Right renal cortex interstitium (tissue), 3 donors: ENCODE measurements at places on chromosomes 3 and 15. TPM values are rescaled to one million over a fixed set of nuclear protein-coding genes. Genes with fewer than 3 reads are reported as not detected.

DNA sequence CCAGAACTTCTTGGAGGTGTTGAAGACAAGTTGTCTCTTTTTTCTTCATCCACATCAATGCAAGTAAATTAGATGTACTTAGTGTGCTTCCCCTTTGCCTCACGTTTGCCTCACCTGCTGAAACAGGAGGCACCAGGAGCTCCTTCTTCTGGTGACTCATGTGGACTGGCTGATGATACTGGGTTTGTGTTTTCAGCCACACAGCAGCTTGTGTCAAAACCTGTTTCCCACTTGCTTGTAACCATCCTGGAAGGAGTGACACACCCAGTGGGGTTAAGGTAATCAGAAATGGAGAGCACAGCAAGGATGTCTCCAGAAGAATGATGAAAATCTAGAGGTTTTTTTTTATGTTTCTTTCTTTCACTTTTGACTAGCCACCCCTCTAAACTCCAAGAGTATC is 143.3 kb upstream of the RBMS3 start:
- DNase-seq, result no peak

DNA sequence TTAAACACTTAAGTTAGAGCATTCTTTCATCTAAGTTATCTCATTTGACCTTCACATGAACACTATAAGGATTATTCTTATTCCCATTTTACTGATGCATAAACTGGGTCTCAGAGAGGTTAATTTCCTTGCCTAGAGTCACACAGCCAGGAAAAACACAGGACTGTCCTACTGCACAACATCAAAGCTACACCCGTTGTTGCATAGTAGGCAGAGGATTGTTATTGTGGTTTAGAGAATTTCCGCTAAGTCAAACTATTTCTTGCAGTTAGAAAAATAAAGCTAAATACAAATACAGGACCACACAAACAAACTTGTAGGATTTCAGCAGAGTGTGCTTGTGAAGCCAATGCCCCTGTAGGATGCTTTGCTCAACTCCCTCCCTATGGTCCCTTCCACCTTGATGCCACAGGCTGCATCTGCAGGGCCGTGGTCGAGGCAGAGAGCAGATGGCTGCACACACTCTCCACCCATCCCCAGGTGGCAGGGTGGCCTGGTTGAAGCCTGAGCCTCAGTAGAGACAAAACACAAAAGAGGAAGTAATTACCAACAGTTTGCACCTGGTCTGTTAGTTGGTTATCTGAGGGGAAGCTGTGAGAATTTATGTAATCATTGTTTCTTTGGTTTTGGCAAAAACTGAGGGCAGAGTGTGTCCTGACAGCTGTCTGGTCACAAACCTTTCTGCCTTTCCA is 41.1 kb upstream of the SKOR1 start:
- no peak for DNase-seq

Gene PLSCR5
- not detected for polyA plus RNA-seq

GRCh38 chr3:185715091-185715490 is 109.8 kb downstream of the IGF2BP2 start:
- DNase-seq, result no peak

DNA sequence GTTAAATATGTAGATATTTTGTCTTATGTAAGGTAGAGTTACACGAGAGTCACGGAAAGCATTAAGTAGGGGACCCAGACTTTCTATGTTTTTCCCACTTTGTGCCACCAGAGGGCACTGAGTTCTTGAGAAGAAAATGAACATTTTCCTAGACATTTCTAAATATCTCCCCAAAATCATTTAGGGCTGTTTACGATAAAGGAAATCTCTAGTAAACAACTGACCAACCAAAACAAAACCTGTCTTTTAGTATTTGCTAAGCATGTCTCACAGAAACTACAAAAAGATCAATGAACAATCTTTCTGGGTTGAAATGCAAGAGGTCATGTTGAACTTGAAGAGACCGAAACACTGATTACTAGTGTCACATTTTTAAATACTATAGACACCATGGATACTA is 16.1 kb downstream of the POU1F1 start:
- DNase-seq, result peak; percentile 27

- no peak for DNase-seq
Measured at GRCh38 chr3:130093741-130094391, 12.2 kb downstream of the ALG1L2 start.
